SK-N-DZ (cell line): ENCODE measurements at places on chromosomes 3 and 15.

GRCh38 chr15:91380114-91380513 is 280.1 kb downstream of the SV2B start:
- no peak for DNase-seq

- DNase-seq = no peak
Measured at GRCh38 chr15:57500979-57501576, 90.6 kb upstream of the MYZAP start.

DNA sequence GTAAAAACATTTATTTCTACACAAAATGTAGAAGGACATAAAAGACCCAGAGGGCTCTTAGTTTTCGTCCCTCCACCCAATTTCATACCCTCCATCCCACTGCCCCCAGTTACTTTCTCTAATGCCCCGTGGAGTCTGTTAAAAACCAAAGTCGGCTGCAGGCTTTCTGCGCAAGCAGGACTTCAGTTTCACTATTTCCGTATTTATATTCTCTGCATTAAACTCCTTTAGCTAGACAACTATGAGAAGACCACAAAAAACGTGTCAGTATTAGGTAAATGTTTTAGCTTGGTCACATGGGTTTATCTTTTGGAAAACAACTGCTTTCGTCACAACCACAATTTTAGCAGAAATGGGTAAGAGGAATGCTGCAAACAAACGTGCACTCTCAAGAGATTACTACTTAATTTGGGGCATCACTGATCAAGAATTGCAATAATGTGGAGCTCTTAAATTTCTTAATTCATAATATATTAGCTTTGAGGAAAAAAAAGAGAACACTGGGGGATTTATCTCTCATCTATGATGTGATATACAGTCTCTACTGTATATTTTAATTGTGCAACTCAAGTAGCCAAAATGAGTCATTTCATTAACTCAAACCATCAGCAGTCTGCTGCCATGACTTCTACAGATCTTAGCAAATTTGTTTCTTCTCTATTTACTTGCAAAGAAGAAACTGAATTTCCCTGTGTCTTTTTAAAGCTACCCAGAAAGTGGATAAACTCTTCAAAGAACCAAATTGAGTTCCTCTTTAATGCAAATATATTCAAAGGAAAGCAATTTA is 740 bp upstream of the NSMCE3 start:
- DNase-seq = no peak

DNA sequence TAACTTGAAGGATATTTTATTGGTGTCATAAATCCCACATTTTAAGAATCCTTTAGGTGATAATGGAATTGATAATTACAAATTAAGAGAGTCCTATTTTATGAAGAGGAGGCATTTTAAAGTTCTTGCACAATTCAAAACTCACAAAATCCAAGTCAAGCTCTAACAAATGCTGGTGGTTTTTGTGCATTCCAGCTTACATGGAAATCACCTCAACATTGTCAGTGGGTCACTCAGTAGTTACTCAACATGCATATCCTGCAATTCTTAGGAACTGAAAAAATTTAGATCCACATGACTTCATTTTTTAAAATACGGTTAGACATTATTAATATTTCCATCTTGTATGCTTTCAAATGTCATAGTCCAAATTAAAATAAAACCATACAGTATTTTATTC is 487.2 kb downstream of the CNTN3 start:
- no peak for DNase-seq

DNA sequence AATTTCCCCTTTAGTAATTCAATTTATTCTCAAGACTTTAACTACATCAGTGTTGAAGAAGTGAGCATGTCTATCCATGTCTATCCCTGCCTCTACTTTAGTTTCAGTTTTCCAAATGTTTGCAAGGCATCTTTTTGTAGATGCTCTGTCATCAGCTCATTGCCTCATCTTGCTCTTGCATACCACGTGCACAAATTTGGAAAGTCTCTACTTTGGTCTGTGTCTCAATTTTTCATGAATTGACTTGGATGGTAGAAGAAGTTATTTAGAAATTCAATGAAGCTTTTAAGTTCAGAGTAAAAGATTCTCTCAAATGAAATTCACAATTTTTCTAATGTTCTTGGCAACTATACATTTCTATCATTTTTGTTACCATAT is 55.3 kb downstream of the CLDN1 start:
- DNase-seq = no peak

DNA sequence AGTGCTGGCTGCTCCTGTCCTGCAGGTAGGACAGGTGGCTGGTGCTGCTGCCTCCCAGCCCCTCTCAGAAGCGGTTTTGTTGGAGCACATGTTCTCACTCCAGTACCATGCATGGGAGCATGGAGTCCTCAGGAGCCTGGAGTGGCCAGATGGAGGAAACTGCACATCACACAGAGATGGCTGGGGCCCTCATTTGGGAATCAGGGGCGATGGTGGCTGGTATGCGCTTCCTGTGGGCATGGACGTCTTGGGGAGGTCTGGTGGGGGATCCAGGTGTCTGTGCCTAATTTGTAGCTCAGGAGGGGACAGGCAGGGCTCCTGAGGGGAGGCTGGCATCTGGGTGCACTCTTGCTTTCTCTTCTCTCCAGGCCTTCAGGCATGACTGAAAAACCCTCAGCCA is 168.2 kb downstream of the KLF13 start:
- no peak for DNase-seq

GRCh38 chr3:70952033-70952747 is 631.3 kb downstream of the FOXP1 start:
- DNase-seq = no peak

- DNase-seq = no peak
Measured at GRCh38 chr3:120498556-120499346, 48.0 kb upstream of the FSTL1 start.

GRCh38 chr3:39515681-39516441 is 48.4 kb downstream of the MOBP start:
- no peak for DNase-seq

- no peak for DNase-seq
Measured at GRCh38 chr15:43550527-43551363, 33.3 kb downstream of the MAP1A start.

- no peak for DNase-seq
Measured at GRCh38 chr15:43318990-43319771, 11.2 kb downstream of the LCMT2 start.

DNA sequence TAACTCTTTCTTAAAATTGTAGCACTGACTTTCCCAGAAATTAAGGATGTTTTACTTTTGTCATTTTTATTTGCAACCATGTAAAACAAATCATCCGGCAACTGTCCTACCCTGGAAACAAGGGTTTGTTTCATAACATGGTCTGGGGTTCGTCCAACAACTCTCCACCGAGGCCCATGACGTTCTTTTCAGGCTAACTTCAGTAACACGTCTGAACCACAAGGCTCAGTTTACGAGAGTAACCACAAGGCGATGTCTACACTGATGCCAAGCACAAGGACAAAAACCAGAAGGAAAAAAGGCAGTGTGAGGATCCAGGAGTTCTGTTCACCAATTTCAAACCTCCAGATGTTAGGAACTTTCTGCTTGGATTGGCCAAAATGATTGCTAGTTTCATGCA is 546.1 kb downstream of the NTRK3 start:
- no peak for DNase-seq

- peak; percentile 5 for DNase-seq
Measured at GRCh38 chr3:70090322-70090913, 90.9 kb downstream of the SAMMSON start.

GRCh38 chr3:129445471-129445870 is 5.4 kb downstream of the IFT122 start:
- DNase-seq = no peak

GRCh38 chr3:37308247-37308646 is 133.9 kb upstream of the LRRFIP2 start:
- DNase-seq = peak; percentile 3

GRCh38 chr3:184040010-184040409 is 8.5 kb downstream of the HTR3D start:
- peak; percentile 63 for DNase-seq

GRCh38 chr3:194632809-194633348 is 340 bp downstream of the TMEM44 start:
- DNase-seq = peak; percentile 41

GRCh38 chr3:20236603-20237002 is 50.6 kb upstream of the SGO1 start:
- DNase-seq = no peak

DNA sequence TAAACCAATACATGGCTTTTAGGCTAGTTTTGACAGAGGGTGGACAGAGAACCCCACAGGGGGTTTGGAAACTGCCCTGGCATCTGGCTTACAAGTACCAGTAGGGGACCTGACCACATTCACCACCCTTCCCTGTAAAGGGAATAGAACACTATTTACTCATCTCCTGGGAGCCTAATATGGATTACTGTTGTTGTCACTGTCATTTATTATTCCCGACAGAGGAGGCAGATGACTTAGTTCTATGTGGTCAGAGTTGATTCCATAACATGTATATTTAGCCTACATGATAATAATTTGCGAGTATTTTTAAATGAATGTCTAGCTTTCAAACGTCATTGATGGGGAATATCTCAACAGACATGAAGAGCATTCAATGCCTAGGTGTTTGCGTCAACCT is 15.9 kb downstream of the ZBTB38 start:
- no peak for DNase-seq

- DNase-seq = no peak
Measured at GRCh38 chr3:84742915-84743425, 215.8 kb upstream of the CADM2 start.

GRCh38 chr3:9310043-9310442 is 52.8 kb upstream of the THUMPD3 start:
- no peak for DNase-seq

DNA sequence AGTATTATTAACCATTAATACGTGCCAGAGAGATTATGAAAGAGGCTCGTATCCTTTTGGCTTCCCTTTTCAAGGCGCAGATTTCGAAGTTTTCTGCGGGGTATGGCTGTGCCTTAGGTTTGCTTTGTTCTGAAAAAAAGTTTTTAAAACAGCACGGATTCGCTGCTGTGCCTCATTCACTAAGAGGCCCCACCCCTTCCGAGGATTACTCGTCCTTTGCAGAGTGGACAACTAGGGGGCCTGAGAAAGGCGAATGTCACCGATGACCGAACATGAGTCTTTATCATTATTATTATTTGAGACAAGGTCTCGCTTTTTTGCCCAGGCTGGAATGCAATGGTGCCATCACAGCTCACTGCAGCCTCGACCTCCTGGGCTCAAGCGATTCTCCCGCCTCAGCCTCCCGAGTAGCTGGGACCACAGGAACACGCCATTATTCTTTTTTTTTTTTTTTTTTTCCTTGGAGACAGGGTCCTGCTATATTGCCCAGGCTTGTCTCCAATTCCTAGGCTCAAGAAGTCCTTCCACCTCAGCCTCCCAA is 684 bp upstream of the RPS27L start:
- DNase-seq = peak; percentile 32

- DNase-seq = no peak
Measured at GRCh38 chr3:16071206-16071605, 103.3 kb upstream of the GALNT15 start.

DNA sequence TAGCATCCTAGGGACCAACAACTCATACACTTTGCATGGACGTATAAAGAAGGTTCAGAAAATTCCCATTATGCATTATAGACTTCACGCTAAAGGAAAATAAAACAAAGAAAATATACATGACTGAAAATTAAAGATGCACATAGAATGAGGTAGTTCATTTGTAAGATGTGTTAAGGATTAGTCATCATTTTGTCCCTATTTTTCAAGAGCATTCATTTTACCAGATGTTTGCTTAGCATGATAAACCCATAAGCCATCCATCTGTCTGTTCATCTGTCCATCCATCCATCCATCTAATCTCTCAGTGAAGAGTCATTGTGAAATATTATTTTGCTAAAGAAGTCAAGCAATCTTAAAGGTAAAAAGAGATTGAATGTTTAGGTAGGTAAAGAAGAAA is 80.3 kb downstream of the TFG start:
- DNase-seq = no peak

DNA sequence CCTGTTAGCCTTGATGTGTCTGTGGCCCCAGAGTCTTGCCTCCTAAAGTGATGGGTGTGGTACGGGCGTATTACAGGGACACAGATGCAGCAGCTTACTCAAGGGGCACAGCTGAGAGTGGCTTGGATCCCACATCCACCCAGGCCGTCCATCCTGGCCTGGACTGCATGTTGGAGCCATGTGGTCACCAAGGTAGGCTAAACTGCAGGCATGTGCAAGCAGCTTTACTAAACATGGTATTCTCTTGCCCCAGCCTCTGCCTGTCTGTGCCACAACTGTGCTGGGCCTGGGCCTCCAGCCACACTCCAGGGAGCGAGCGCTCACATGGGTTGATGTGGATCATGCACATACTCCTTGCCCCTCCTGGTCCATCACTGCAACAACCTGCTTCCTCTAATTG is 6.1 kb upstream of the GPR62 start:
- no peak for DNase-seq

- peak; percentile 11 for DNase-seq
Measured at GRCh38 chr3:127525373-127525772, 65.2 kb downstream of the TPRA1 start.

DNA sequence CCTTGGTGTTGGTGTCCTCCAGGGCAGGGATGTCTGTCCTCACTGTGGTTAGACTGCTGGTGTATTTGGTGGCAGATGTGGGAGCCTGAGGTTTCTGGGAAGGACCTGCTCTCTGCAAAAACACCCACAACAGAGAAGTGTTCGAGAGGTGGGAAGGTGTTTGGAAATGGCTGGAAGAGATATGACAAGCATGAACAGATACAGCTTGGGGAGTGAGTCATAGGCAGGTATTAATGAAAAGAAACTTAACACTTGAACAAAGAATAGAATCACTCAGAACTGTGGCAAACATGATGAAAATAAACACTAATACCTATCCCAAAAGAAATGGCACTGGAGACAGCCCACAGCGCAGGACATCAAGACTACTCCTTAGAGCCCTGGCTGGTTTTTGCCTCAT is 192.4 kb upstream of the RORA start:
- no peak for DNase-seq

DNA sequence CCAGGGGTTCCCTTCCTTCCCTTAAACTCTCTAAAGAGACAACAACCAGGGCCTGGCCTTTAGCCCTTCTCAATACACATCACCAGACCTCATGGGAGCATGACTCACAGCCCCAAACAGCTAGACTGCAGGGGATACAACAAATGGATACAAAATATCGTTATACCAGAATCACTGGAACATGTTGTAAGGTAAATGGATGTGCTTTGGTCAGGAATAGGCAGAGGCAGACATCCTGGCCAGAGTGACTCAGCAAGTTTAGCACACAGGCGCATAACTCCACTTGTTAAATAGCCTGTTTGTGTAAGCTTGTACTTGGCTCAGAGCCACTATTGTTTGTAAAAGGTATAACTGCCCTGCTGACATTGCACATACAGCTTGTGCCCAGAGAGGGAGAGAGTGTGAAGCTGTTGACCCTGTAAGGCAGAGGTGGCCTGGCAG is 18.3 kb downstream of the TMED3 start:
- no peak for DNase-seq

DNA sequence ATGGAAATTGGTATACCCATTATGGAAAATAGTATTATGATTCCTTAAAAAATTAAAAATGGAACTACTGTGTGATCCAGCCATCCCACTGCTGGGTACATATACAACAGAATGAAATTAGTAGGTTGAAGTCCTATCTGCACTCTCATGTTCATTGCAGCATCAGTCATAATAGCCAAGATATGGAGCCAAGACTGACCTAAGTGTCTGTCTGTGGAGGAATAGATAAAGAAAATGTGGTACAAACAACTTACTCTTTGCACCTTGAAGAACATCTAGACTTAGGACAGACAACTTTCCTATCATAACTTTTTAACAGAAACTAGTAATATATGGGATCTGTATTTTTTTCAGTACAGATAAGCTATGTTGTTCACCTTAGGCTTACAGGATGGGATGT is 30.0 kb upstream of the PPARG start:
- no peak for DNase-seq
